ENCODE measurements at places on chromosomes 5 and 9.

DNA sequence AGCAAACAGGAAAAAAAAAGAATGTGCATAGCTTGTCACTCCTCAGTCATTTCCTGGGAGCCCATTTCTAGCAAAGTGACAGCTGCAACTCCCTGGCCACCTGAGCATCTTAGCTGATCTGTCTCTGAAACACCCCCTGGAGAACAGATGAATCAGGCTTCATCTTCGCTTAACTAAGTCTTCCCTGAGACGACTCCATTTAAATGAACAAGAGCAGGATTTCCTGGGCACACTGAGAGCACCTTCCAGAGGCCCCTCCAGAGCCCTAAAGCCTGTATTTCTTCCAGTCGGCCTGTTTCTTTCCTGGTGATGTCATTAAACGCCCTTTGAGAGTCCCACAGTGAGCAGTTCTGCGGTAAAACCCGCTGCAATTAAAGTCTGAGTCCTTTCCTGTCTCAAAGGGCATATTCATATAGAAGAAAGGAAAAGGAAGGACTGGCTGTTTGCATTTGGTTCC, 13.9 kb downstream of the TGFBI start:
- no peak for DNase-seq

DNA sequence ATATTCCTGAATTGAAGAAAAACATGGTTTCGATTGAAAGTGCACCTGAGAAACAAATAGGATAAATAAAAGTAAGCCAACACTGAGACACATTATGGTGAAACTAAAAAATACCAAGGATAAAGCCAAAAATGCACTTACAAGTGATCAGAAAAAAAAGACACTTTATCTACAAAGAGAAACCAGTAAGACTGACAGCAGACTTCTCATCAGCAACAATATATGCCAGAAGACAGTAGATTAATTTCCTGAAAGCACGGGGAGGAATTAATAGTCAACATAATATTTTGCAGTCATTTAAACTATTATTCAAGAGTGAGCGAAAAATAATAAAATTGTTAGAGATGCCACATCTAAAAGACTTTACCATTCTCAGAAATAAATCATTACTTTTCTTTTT, 172.7 kb upstream of the MAST4 start:
- DNase-seq, result no peak

GRCh38 chr5:173703466-173703865, 87.0 kb upstream of the BOD1 start:
- DNase-seq, result no peak

DNA sequence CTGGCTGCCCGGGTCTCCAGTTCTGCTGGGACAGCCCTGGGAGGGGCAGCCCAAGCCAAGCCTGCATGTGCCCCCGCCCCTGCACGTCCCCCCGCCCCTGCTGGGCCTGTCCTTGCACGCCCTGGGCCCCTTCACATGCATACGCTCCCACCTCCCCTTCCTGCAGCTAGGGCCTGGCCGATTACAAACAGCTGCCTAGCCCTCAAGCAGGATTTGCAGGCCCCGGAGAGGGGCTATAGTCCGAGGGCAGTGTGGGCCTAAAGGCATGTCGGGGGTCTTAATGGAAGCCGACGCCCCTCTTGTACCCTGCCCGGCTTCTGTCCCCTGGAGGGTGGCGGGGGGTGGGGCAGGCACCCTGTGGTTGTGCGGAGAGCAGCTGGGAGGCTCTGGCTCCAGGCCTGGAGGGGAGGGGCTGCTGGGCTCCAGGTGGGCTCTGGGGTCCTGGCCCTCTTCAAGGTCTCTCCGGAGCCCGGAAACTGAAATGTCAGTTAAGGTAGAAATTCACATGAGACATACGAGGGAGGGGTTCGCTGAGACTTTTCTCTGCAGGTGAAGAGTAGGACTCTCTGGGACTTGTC, 16.9 kb downstream of the COL5A1 start:
- DNase-seq, result no peak
